ENCODE measurements at places on chromosomes 6 and 20. TPM values are rescaled to one million over a fixed set of nuclear protein-coding genes. Genes with fewer than 3 reads are reported as not detected.

GNAS-AS1 gene
- 0.43 TPM for total RNA-seq

MUCL3 gene
- not detected for total RNA-seq

STMN3 gene
- total RNA-seq = 11.7 TPM

MCCD1 gene
- total RNA-seq = not detected

DNAAF9 gene
- total RNA-seq = 10.0 TPM

MPIG6B gene
- not detected for total RNA-seq

HLA-DPA1 gene
- total RNA-seq = 2.4 TPM

PTCRA gene
- total RNA-seq = not detected

HLA-DRB1 gene
- not detected for total RNA-seq

MYT1 gene
- not detected for total RNA-seq

CLPSL2 gene
- total RNA-seq = not detected

NR2E1 gene
- total RNA-seq = not detected

NHSL1 gene
- total RNA-seq = 15.6 TPM

CYP21A2 gene
- under 0.01 TPM for total RNA-seq

APOM gene
- total RNA-seq = 1.8 TPM

SYNGAP1 gene
- total RNA-seq = 5.2 TPM

MDFI gene
- total RNA-seq = 0.26 TPM

CDK19 gene
- total RNA-seq = 7.3 TPM

RTEL1 gene
- total RNA-seq = 7.7 TPM

HLA-DPB1 gene
- 10.4 TPM for total RNA-seq

TPBG gene
- total RNA-seq = 26.8 TPM

ASCC3 gene
- 60.4 TPM for total RNA-seq

CCN5 gene
- 8.8 TPM for total RNA-seq

TTPAL gene
- 5.5 TPM for total RNA-seq

DEFB125 gene
- not detected for total RNA-seq

ZBTB12 gene
- total RNA-seq = 14.6 TPM

SYCP2L gene
- not detected for total RNA-seq

SLC4A11 gene
- 0.94 TPM for total RNA-seq

CNR1 gene
- total RNA-seq = not detected

SLC18B1 gene
- total RNA-seq = 6.3 TPM

NRN1 gene
- total RNA-seq = 0.09 TPM
